ENCODE measurements at places on chromosomes 12 and 14.

GRCh38 chr12:108319277-108320234 lies 19.6 kb downstream of the CMKLR1 start:
- no peak for DNase-seq

- DNase-seq = peak; percentile 88
Measured at GRCh38 chr12:112381883-112382796, at the start of gene HECTD4. HECTD4 (minus strand) TSS chr12:112382431; CDS start chr12:112382128, 303 bp downstream.

DNA sequence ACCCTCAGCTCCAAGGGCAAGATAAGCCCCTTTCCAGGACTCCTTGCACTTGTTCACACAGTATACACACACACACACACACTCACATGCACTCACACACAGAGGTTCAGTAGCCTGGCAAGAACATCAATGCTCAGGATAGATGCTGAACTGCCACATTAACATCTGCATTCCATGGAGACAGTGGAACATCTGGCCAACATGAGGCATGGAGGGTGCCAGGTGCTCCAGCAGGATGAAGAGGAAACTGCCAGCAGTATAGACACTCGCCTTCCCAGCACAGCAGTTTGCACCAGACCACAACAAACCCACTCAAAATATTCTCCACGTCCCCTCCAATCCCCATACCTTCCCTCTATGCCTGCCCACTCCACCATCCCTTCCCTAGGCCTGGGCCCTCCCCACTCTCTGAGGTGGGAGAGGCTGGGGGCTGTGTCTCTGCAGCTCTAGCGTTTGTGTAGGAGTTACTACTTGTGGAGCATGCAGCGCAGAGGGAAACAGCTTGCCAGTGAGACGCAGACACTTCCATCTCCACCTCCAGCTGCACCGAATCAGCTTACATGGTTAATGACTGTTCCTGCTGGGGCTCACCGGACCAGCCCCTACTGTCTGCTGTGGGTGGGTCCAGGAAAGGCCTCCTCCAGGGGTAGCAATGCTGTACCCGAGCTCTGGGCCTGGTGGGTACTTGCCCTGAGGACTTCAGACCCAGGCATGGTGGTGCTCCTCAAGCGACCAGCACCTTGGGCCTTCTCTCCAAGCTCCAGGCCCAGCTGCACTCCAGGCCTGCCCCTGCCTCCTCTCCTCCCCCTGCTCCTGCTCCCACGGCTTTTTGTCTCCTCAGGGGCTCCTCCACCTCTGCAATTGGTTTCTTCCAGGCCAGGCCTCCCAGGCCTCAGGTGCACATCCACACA lies 18.6 kb upstream of the PLEKHG3 start:
- DNase-seq = no peak

DNA sequence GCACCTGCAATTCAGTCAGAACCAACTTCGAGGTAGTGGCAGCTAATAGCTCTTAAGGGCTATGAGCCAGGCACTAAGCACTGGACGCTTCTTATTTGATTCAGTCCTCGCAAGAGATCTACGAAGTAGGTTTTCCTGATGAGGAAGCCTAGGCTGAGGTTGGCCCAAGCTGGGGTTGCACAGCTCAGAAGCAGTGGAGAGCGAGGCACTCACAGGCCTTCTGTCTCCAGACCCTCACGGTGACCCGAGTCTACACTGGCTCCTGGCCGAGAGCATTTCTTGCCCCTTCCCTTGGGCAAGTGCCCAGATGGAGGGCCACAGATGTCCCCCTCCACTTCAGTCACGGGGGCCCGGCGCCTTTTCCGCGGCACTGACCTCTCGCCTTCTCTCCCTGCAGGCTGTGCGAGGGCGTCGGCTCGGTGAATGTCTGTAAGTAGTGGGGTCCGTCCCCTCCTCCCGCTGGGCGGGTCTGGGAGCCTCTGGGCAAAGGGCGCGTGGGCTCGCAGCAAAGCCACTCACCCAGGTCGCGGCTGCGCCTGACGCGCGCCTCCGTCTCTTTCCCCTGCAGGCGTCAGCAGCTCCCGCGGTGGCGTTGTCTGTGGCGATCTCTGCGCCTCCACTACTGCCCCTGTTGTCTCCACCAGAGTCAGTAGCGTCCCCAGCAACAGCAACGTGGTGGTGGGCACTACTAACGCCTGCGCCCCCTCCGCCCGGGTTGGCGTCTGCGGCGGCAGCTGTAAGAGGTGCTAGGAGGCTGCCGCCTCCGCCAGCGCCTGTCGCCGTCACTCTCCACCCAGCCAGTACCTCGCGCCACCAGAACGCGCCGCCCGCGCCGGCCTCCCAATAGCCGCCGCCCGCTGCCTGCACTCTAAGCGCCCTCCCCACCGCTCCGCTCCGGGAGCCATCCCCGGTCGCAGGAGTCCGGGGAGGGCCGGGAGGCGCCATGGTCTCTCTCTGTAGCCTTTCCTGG lies 13.1 kb downstream of the KRT83 start:
- DNase-seq = peak; percentile 56

- DNase-seq = no peak
Measured at GRCh38 chr12:51951843-51952722, 584 bp downstream of the ACVR1B start.

DNA sequence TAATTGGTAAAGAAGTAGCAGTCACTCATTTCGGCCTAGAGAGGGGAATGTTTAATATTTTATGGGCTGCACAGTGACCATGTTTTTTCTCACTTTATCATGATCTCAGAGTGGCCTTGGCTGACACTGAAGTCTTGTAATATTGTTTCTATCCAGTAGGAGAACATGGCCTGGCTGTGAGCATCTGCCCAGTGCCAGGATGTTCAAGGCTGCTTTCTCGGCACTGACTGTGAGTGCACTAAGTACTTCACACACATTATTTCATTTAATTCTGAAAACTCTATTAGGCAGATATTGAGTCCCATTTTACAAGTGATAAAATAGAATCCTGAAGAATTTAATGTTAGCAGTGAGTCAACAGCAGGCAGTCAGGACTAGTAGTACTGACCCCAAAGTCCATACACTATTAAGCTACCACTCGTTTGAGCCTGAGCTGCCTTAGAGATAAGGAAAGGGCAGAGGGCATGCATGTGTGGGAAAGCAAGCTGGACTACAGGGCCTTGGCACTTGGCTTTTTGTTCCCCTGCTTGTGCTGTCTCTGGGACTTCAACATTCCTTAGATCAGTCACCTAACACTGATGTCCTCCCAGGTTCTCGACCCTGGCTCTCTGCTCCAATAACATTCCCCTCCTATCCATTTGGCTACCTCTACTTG lies 42.2 kb upstream of the APPL2 start:
- no peak for DNase-seq

DNA sequence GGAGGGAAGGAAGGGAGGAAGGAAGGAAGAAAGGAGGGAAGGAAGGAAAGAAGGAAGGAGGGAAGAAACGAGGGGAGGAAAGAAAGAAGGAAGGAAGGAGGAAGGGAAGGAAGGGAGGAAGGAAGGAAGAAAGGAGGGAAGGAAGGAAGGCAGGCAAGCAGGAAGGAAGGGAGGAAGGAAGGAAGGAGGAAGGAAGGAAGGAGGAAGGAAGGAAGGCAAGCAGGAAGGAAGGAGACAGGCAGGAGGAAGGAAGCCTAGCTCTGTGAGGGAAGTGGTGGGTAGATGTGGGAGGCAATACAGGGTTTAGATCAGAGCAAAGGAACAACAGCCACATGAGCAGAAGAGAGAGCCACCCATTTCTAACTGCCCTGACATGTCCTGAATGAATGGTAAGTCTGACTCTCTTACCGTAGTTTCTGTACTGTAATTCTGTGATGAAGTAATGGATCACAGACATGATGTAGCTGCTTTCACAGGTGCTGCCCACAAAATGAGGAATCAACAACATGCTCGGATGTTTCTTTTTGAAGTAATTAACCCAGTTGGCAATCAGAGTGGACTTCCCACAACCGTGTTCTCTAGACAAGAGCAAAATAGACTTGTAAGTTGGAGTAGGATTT lies 24.4 kb upstream of the HSP90B1 start:
- no peak for DNase-seq

- no peak for DNase-seq
Measured at GRCh38 chr14:105323663-105324062, 9.1 kb downstream of the PACS2 start.
